Colonic mucosa (tissue), 4 donors: ENCODE measurements at places on chromosomes 6 and 20. TPM values are rescaled to one million over a fixed set of nuclear protein-coding genes. Genes with fewer than 3 reads are reported as not detected.
A peak's percentile ranks its signal among the peaks of the same experiment; 100 is the strongest.

DNA sequence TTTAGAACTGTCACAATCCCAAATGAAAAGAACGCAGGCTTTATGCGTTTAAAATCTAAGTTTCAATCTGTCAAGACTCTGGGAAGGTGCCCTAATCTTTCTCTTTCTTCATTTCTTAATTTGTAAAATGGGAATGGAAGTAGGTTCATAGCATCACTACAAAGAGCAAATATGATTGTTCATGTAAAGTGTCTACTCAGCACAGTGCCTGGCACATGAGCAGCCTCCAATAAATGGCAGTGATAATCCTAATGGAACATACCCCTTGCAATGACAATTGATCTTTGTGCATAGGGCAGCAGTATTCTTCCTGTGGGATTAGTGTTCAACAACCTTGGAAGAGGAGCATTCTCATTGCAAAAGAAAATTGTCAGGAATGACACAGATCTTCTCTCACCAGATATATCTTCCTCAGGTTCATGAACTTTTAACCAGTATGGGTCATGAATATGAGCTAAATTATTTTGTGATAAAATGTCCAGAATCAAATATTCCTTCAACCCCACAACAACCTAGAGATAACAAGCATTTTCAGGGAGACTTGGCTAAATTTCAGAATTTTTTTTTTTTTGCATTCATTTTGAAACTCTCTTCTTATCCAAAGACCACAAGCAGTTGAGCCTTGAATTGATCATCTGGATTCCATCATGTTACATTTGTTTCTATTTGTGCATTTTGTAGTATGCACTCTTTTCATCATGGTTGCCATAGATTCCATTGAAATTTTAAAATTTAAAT, 149.1 kb downstream of the TBX18 start:
- DNase-seq: no peak
- no peaks in the 10 kb centered on the region for H3K4me1 ChIP-seq
- H3K27ac ChIP-seq: no peak overlapping the region
- no peaks in the 10 kb centered on the region for H3K36me3 ChIP-seq
- no peak overlapping the region for H3K4me3 ChIP-seq

DNA sequence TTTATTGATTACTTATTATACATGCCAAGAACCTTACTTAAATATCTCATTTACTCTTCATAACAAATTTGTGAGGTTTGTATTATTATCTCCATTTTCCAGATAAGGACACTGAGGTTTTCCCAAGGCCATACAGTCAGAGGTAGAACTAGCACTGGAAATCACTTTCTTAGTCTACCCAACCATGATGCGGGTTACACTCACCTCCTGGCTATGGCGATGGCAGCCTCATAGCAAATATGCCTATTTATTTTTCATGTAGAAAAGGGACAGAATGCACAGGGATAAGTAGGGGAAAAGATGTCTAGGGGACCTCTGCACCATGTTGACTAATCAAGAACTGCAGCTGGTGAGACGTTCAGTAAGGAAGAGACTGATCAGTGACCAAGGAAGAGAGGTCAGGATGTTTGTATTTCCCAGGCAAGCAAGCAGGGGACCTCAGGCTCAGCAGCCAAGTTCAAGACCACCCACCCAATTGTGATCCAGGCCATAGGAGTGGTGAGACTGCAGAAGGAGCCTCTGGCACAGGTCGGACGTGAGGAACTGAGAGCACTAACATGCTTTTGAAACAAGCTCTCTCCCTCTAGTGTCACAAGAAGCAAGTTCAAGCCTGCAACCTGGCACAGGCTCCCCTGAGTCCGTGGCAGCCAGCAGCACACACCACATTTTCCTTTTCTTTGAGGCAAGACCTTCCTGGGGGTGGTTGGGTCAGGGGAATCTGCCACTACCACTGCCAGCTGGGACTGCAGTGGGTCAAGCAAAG, 97.8 kb downstream of the GMPR start:
- no peak for DNase-seq
- no peak overlapping the region for H3K4me3 ChIP-seq
- H3K27ac ChIP-seq: no peak overlapping the region
- H3K36me3 ChIP-seq: no peaks in the 10 kb centered on the region
- H3K4me1 ChIP-seq: peaks cover 6% of the 10 kb centered on the region

Gene PRSS35
- 0.22 TPM for total RNA-seq

GRCh38 chr20:17712708-17713107, 12.9 kb downstream of the BANF2 start:
- no peak for DNase-seq
- no peak overlapping the region for H3K4me3 ChIP-seq
- no peaks in the 10 kb centered on the region for H3K27me3 ChIP-seq
- no peak overlapping the region for H3K27ac ChIP-seq

DNA sequence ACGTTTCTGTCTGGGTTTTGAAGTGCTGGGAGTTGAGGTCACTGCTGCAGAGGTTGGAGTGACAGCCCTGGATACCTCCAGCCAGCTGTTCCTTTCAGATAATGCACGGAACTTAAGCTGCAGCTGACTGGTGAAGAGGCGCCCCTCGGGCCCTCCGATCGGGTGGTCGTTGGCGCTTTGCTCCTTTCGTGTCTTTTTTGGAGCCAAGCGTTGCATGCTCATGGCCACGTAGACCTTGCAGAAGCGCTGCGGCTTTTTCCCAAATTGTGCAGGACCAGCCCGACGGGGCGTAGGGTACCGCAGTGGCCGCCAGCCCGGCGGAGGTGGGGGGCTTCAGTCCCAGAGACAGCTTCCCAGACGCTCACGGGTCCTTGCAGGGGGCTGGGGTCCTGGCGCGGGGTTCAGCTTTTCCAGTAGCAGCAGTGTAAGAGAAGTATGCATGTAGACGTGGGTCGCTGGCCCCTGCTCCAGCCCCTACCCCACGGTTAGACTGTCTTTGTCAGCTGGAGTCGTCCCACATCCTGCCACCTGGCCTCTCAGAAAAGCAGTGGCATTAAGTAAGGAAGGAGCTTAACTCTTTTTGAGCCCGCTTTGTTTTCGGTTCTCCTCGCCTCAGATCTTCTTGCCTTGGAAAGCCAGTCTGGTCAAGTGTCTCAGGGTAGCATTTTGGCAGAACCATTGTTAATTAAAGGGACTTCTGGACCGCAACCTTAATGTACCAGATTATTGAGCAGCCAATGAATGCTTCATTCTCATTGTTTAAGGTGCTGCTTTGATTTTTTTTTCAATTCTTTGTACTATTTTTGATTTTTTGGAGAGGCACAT, 838 bp downstream of the TNFAIP3 start:
- peak overlapping the region; percentile 91 for H3K4me3 ChIP-seq
- peaks cover 8% of the 10 kb centered on the region for H3K4me1 ChIP-seq
- no peaks in the 10 kb centered on the region for H3K36me3 ChIP-seq
- no peaks in the 10 kb centered on the region for H3K27me3 ChIP-seq
- DNase-seq: peak; percentile 54

- peaks cover 5% of the 10 kb centered on the region for H3K4me1 ChIP-seq
- peak overlapping the region; percentile 33 for H3K27ac ChIP-seq
- H3K27me3 ChIP-seq: no peaks in the 10 kb centered on the region
- peak; percentile 61 for DNase-seq
- H3K4me3 ChIP-seq: peak overlapping the region; percentile 14
Observed at GRCh38 chr6:156883497-156884252, 106.5 kb downstream of the ARID1B start.

DNA sequence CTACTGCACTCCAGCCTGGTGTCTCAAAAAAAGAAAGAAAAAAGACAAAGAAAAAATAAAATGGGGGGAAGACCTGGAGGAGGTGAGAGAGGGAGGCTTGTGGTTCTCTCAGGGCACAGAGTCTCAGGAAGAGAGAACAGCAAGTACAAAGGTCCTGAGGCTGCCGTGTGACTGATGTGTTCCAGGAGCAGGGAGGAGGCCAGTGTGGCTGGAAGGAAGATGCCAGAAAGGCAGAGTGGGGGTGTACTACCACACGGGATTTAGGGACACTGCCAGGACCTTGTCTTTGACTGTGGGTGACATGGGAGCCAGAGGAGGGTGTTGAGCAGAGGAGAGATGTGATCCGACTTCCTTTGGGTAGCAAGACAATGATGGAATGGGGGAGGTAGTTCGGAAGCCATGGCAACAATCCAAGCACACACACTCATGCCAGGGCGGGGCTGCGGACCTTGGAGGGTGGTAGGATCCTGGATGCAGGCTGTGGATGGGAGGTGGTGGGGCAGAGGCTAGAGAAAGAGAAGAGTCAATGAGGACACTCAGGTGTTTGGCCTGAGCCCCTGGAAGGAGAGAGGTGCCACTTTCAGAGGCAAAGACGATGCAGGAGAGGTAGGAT, 136.4 kb upstream of the PTPN1 start:
- H3K36me3 ChIP-seq: no peaks in the 10 kb centered on the region
- DNase-seq: no peak
- no peaks in the 10 kb centered on the region for H3K4me1 ChIP-seq
- no peak overlapping the region for H3K4me3 ChIP-seq
- no peaks in the 10 kb centered on the region for H3K27me3 ChIP-seq
- no peak overlapping the region for H3K27ac ChIP-seq

GRCh38 chr6:150004101-150004782, 21.1 kb downstream of the RAET1L start:
- H3K27ac ChIP-seq: no peak overlapping the region
- no peaks in the 10 kb centered on the region for H3K36me3 ChIP-seq
- DNase-seq: no peak
- peaks cover 5% of the 10 kb centered on the region for H3K4me1 ChIP-seq

Gene NELFCD
- total RNA-seq: 64.4 TPM

Gene RBBP8NL
- total RNA-seq: 5.9 TPM

Gene OR2B6
- not detected for total RNA-seq

Gene CALHM4
- total RNA-seq: not detected

- H3K36me3 ChIP-seq: no peaks in the 10 kb centered on the region
- no peak overlapping the region for H3K4me3 ChIP-seq
- H3K27ac ChIP-seq: no peak overlapping the region
Observed at GRCh38 chr20:55095745-55096400, 620.5 kb downstream of the DOK5 start.

- no peaks in the 10 kb centered on the region for H3K36me3 ChIP-seq
- no peaks in the 10 kb centered on the region for H3K27me3 ChIP-seq
- H3K4me1 ChIP-seq: no peaks in the 10 kb centered on the region
- DNase-seq: no peak
Observed at GRCh38 chr20:13034936-13035335, 26.2 kb downstream of the SPTLC3 start.
